Nucleus accumbens (tissue), 56 donors: ENCODE measurements at places on chromosomes 16 and 17.

GRCh38 chr17:12231355-12231682 is 210.6 kb downstream of the MAP2K4 start:
- DNase-seq = no peak

- DNase-seq = no peak
Measured at GRCh38 chr16:29023279-29024277, 38.7 kb downstream of the LAT start.

GRCh38 chr17:50217591-50217990 is 16.2 kb upstream of the COL1A1 start:
- DNase-seq = no peak

GRCh38 chr17:78839235-78839761 is 1.3 kb downstream of the USP36 start:
- DNase-seq = no peak

DNA sequence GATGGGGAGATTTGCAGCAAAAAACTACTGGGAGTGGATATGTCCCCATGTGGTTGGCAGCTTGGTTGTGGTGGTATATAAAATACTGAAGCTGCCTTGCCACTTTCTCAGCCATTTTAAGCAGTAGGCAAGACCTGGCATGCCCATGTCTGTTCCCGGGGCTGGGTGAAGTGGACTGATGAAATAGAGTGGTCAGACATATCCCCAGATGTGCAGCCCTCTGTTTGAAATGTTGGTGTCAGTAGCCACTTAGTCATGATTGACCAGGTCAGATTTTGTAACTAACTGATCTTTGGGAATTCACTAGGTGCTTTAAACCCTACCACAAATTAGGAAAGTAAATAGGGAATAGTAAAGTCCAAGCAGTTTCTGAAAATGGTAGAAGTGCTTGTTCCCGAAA is 151.6 kb downstream of the PHKB start:
- DNase-seq = no peak

GRCh38 chr16:20610211-20610891 is 34.2 kb upstream of the ACSM2B start:
- DNase-seq = no peak

DNA sequence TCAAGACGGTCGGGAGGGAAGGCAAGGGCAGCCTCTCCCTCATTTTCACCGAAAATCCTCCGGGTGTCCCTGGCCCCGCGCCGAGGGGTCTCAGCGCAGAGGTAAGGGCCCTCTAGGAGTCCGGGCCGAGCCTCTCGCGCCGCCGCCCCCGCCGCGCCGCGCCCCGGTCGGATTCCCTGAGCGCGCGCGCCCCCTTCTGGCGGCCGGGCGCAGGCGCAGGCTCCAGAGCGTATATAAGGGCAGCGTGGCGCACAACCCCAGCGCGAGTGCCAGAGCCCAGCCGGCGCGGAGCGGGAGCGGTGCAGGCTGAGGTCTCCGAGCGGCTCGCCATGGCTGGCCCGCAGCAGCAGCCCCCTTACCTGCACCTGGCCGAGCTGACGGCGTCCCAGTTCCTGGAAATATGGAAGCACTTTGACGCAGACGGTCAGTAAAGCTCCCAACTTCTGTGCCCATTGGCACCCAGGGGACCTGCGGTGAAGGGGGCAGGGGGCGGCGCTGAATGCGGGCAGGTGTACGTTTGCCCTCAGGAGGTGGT is at the start of gene CALB2:
TSS of gene CALB2 (plus strand) at position 260 of the 535 bp plus-strand sequence. CDS start at position 330, 70 bp downstream.
- DNase-seq = no peak

GRCh38 chr17:49567871-49568694 is 7.6 kb upstream of the NXPH3 start:
- DNase-seq = peak; percentile 63

DNA sequence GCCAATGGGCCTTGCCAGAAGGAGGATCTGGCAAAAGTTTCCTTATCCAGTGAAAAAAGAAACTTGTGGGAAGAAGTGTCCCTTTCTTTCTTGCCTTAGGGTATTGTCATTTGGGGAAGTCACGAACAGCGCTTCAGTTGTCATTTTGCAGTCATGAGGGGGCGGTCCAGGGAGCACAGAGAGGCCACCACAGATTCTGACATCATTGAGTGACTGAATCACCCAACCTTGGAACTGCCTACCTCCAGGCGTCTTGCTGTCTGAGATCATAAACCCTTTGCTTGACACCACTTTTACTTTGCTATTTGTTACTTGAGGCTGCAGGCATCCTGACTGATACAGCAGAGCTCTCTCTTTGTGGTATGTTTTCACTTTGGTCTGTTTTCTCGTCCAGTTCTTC is 3.1 kb upstream of the WSCD1 start:
- DNase-seq = no peak

GRCh38 chr16:49929626-49930025 is 73.7 kb upstream of the ZNF423 start:
- DNase-seq = no peak
